Body of pancreas (tissue), 4 donors: ENCODE measurements at places on chromosomes 12 and 14. TPM values are rescaled to one million over a fixed set of nuclear protein-coding genes. Genes with fewer than 3 reads are reported as not detected.

- DNase-seq, result no peak
Observed at GRCh38 chr14:98923596-98923995, 348.4 kb downstream of the BCL11B start.

The SYCP3 gene
- not detected for total RNA-seq

GRCh38 chr14:59091976-59092375 is 96.5 kb upstream of the DAAM1 start:
- DNase-seq, result no peak

- no peak for DNase-seq
Observed at GRCh38 chr14:73393375-73393774, 65.0 kb downstream of the NUMB start.

DNA sequence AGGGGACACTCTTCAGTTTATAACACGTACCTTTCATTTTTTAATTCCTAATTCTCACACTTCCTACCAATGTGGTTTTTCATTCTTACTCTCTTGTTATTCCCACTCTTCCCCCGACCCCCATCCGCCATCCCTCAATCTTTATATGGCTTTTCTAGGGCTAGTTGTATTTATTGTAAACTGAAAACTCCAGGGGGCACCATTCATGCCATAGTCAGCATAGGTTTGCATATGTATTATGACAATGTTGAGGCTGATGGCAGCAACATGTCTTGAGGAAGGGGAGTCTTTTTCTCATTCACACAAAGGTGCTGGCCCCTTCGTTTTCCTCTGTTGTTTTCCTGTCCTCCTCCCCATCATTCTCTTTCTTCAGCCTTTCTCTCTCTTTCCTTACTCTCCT is 27.7 kb upstream of the LTA4H start:
- DNase-seq, result no peak

DNA sequence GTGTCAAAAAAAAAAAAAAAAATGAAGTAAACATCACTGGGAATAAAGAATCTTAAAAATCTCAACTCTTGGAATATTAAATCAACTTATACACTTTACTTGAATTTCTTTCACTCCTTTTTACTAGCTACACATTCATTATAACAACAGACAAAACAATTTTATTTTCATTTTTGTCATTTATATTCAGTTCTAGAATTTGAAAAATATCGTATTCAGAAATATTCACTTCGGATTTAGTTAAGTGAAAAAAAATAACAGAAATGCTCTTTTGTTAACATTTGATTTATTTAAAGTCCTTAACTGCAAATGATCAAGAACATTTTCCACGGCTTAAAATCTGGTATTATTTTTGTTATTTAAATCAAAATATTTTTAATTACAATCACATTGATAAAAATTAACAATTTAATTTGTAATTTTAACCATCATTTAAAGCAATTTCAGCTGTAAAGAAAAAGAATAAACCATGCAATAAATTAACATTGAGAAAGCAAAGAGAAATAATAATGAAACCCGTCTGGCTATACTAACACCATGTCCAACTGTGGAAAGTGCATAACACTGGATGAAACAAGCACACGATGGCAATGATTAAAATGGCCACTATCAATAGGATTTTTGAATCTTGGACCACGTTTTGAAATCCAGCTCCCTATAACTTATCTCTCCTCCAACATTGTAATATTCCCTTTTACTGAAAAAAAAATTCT is 5.2 kb downstream of the FOXA1 start:
- DNase-seq, result no peak

DNA sequence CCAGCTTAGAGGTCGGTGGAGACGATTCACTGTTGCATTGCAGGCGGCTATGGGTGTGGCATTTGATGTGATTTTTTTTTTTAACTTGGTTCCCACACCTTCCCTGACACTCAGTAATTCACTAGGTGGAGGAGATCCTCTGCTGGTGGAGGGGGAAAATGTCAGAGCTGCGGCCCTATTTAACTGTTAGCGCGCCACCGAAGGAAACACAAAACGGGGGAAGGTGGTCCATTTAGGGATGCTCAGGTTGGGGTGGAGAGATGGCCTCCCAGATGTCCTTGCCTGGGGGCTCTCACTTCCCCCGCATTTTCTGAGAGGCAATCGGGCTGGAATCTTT is 4.3 kb upstream of the HOXC12 start:
- no peak for DNase-seq

DNA sequence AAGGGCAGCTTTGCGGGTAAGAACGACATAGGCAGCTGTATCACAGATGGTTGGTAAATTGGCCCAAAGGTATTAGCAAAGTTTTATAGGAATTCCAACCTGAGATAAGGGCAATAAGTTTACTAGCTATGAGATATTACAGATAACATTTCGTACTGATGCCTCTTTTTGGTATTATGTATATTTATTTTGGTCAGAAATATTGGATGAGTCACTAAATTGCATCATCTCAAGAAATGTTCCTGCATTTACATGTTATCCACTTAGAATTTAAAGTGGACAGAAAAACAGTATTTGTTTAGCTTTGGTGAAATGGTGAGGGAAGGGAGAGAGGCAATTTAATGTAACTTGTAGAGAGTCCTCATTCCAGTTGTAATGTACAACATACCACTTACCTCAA is 65.1 kb upstream of the PZP start:
- DNase-seq, result no peak

DNA sequence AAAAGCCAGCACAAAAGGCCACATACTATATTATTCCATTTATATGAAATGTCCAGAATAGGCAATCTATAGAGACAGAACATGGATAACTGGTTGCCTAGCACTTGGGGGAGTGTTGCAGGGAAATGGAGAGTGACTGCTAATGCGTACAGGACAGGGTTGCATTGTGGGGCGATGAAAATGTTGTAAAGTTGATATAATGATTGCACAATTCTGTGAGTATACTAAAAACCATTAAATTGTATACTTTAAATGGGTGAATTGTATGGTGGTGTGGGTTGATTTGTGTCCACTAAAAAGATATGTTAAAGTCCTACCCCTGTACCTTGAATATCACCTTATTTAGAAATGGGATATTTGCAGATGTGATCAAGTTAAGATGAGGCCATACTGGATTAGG is 7.0 kb upstream of the CAPRIN2 start:
- no peak for DNase-seq
